ENCODE measurements at places on chromosomes 4 and X.

- DNase-seq: no peak
Observed at GRCh38 chr4:122739174-122739573, 6.7 kb downstream of the BBS12 start.

- DNase-seq: no peak
Observed at GRCh38 chr4:118954246-118954645, 65.6 kb downstream of the SYNPO2 start.

DNA sequence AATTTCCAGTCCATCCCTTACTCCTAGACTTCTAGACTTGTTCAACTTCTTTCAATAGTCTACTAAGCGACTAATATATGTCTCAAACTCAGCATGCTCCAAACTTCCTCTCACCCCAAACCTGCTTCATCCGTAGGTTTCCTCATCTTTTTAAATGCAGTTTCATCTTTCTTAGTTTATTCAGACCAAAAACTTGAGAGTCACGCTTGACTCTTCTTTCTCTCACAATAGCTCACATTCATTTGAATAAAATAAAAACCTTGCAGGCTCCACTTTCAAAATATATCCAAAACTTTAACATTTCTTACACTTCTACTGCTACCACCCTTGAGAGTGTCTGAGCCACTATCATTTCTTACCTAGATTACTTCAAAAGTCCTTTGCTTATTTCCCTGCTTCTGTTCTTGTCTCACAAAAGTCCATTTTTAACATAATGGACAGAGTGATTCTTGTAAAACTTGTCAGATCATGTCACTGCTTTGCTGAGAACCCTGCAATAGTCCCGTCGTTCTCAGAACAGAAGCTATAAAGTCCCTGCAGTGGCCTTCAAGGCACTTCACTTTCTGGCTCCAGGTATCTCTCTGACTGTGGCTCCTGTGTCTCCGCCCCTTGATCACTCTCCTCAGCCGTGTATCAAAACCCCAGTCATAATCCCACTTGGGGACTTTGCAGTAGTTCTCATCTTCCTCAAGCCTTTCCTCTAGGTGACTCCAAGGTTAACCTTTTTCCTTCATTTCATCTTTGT is 167.6 kb downstream of the ARHGAP24 start:
- DNase-seq: no peak

DNA sequence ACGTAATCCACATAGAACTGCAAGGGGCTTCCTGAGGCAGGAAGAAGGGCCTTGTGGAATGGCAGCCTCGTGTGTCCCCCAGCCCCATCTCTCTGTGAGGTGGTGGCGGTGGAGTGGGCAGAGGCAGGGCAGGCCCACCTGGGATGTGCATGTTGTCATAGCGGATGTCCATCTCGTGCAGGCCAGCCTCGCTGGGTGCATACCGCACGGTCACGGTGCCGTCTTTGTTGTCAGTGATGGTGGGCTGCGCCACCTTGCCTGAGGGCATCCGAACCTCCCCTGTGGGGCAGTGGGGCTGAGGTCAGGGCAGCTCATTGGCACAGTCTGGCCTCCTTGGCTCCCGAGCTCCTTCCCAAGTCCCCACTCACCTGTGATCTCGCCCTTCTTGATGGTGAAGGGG is 20.4 kb downstream of the FLNA start:
- no peak for DNase-seq

DNA sequence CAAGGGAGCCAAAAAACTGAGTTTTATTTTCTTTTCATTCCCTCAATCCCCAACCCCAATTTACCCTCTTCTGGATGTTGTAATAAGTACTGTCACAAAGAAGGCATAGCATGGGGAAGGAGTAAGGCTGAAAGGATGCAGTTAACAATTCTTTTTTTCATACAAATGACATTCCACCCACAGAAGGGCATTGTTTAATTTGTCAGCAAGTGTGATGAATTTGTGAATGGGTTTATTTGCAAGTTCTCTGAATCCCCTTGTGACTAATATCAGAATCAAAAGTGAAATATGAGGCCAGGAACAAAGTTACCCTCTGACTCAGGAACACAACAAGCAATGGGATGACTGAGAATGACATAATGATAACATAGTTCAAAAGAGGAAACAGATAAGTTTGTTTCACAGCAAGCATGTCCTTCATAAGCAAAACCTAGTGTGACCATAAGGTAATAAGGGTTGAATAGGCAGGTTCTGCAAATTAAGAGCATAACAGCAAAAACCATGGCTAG is 2.1 kb downstream of the GEMIN8 start:
- DNase-seq: no peak

- no peak for DNase-seq
Observed at GRCh38 chr4:17276776-17277175, 235.1 kb downstream of the QDPR start.

GRCh38 chr4:76997077-76997476 is 47.5 kb downstream of the SEPTIN11 start:
- DNase-seq: no peak

All from esophagus squamous epithelium (tissue), 5 donors.